Omental fat pad (tissue), 4 donors: ENCODE measurements at places on chromosomes 4 and X. TPM values are rescaled to one million over a fixed set of nuclear protein-coding genes. Genes with fewer than 3 reads are reported as not detected.

GRCh38 chr4:98908703-98909262 lies 20.1 kb downstream of the EIF4E start:
- DNase-seq, result no peak

GRCh38 chrX:19772096-19772821 lies 115.1 kb downstream of the SH3KBP1 start:
- DNase-seq, result no peak

The TIMM8A gene
- total RNA-seq, result 5.6 TPM

GRCh38 chrX:5646818-5647217 lies 581.8 kb downstream of the NLGN4X start:
- DNase-seq, result no peak

DNA sequence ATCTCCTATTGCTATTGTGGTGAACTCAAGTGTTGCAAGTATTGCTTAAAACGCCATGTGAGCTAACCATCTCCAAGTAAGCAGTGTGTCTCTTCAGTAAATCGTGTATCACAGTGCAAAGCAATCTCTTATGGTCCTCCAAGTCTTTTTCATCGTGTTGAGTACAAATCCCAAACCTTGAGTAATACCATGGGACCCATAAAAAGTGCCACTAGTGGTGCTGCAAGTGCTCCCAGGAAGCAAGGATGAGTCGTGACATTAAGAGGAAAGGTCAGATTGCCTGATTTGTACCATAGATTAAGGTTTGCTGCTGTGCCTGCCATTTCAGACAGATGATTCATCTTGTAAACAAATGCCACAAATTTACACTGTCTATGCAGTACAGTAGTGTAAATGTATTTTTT lies 66.9 kb upstream of the BMPR1B start:
- DNase-seq, result no peak

DNA sequence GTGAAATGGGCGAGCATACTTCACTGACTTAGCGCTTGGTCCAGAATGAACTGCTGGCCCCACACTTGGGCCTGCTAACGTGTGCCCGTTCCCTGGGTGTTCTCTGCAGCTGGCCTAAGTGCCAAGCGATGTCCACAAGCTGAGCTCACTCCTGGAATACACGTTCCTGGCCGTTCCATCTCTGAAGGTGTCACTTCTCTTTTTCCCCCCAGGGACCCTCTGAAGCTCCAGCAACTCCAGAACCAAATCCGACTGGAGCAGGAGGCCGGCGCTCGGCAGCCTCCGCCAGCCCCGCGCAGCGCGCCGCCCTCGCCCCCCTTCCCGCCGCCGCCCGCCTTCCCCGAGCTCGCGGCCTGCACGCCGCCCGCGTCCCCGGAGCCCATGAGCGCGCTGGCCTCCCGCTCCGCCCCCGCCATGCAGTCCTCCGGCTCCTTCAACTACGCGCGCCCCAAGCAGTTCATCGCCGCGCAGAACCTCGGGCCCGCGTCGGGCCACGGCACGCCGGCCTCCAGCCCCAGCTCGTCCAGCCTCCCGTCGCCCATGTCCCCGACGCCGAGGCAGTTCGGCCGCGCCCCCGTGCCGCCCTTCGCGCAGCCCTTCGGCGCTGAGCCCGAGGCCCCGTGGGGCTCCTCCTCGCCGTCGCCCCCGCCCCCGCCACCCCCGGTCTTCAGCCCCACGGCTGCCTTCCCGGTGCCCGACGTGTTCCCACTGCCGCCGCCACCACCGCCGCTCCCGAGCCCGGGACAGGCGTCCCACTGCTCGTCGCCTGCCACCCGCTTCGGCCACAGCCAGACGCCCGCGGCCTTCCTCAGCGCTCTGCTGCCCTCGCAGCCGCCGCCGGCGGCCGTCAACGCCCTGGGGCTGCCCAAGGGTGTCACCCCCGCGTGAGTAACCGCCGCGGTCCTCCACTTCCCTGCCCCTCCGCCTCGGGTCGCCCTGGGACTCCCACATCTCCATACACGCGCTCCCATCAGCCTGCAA lies 132.3 kb downstream of the CBR4 start:
- no peak for DNase-seq

GRCh38 chrX:123899701-123900100 lies 39.8 kb downstream of the XIAP start:
- no peak for DNase-seq

- no peak for DNase-seq
Observed at GRCh38 chrX:133594156-133594555, 178.9 kb upstream of the GPC4 start.

GRCh38 chrX:16476692-16477091 lies 173.3 kb upstream of the S100G start:
- no peak for DNase-seq

- DNase-seq, result no peak
Observed at GRCh38 chrX:111100191-111100590, 4.2 kb downstream of the PAK3 start.

DNA sequence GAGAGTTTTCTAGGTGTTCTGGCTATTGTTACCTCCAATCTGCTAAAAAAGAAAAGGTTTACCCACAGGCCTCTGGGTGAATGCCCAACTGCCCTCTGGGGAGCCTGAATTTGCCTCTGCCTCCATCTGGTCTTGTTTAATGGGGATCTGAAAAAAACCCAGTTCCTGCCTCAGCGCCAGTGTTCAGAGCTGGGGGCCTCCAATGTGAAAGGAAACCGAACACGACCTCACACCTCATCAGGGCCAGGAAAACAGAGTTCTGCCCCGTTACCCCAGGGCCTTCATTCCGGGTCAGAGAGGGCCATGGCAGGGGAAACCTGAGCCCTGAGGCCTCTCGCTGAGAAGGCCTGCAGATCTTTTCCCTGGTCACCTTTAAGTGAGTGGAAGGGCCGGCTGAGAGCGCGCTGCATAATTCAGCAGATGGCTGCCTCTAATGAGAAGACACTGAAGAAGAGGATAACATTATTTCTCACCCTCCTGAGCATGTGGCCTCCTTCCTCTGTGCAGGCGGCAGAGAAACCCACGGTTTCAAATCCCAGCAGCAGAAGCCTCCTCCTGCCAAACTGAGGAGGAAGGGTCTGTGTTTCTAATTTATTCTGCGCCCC lies 6.8 kb downstream of the SEPTIN6 start:
- no peak for DNase-seq

GRCh38 chr4:119690871-119691270 lies 62.3 kb upstream of the PDE5A start:
- DNase-seq, result no peak

DNA sequence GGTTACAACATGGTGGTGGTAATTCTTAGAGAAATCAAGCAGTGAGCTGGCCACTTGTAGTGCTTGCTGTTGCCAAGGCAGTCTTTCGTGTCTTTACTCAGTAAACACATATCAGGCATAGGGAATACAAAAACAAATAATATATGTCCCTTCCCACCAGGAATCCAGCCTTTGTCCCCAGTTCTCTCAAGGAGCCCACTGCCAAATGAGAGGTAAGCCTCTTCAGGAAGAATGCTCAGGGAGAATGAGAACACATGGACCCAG lies 421 bp upstream of the PLAC1 start:
- DNase-seq, result no peak

DNA sequence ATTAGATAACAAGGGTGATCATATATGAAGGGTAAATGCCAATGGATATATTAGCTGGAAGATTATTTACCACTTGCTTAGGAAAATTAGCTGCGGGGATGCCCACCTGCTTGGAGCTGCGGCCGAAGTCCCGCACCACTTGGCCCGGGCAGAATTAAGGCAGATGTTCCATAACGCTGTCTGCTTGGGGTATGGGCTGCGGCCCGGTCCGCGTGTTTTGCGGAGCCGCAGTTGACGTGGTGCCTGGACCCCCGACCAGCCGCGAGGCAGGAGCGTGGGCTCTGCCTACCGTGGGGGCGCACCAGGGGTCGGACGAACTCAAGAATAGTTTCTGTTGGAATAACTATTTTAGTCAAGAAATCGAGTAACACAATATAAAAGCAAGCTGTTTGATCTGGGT lies 235.2 kb downstream of the CPXCR1 start:
- no peak for DNase-seq

GRCh38 chr4:188110036-188110435 lies 633 bp upstream of the TRIML2 start:
- no peak for DNase-seq

- no peak for DNase-seq
Observed at GRCh38 chrX:82362550-82362949, 1145.5 kb upstream of the POU3F4 start.

GRCh38 chrX:11666952-11667685 lies 1.4 kb upstream of the ARHGAP6 start:
- DNase-seq, result no peak

GRCh38 chr4:2402941-2403340 lies 15.5 kb downstream of the ZFYVE28 start:
- DNase-seq, result no peak

The PABPC4L gene
- 0.24 TPM for total RNA-seq

- no peak for DNase-seq
Observed at GRCh38 chr4:123924536-123924935, 527.9 kb downstream of the SPRY1 start.

DNA sequence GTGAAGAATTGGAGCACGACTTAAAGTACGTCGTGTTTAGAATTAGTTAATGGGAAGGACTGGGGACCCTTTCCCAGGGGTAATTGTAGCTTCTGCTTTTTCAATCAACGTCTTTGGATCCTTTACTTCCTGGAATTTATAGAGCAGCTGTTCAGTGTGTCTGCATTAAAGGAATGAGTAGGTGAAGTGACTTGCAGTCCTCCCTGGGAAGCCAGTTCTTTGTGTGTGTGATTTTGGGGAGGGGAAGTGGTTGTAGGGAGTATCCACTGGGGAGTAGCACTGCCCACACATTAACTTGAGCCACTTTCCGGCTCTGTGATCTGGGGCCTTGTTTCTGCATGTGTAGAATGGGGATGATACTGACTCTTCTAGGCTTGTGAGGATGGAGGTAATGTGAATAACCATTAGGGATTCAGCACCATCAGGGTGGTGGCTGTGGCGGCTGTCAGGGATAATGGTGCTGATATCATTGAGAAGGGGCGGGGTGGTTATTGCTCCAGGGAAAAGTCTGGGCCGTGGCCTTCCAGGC lies 54.7 kb downstream of the TMEM131L start:
- DNase-seq, result no peak

The MRPS18C gene
- total RNA-seq, result 12.3 TPM

GRCh38 chr4:96035727-96036126 lies 195.8 kb downstream of the PDHA2 start:
- no peak for DNase-seq

The TRPC5OS gene
- total RNA-seq, result not detected
